ENCODE measurements at places on chromosomes 2 and 18.

GRCh38 chr2:46979571-46979979, 64.0 kb upstream of the MCFD2 start:
- no peak for DNase-seq

DNA sequence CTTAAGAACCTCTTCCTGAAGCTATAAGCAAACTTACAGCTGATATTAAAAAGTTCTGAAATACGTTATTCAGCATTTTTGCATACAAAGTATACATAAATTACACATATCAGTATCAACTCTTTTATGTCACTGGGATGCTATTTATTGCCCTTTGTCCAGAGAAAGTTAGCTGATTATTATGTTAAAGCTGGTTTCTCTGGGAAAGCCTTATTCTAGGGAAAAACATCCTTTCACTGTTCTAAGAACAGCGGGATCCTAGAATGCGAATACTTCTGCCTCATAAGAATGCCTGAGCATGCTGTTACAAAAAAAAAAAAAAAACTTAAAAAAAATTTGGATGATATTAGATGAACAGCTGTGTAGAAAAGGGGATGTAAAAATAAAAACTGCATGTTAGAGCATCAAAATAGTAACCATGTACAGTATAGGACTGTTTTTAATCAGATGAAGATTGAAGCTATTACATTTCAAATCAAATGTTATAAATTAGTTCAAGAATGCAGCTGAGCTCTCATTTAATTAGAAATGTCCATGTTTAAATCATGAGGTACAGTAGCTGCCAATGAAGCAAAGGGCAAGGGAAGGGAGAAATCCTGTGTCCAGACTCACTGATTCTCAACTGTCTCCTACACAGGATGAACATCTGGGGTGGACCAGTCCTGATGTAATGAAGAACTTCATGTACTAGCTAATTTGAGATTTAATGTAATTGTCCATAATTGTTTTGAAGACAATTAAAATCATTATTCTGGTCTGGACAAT, 8.2 kb downstream of the FTCDNL1 start:
- DNase-seq: no peak

DNA sequence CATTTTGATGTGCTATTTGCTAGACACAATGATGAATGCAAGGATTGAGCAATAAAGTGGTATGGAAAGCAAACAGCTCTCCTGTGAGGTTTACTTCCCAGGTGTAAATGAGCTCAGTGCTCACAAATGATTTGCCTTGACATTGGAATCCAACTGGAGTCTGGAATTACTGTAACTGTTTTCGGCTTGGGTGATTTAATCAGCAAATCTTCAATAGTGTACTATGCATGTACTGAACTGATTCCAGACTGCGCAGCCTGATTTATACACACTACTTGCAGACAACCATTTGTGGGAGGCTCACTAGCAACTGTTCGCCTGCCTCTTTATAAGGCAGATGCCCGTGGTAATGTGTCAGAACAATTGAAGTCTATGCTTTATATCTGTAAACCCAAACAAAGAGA, 27.9 kb upstream of the SOX11 start:
- DNase-seq: no peak

- no peak for DNase-seq
Observed at GRCh38 chr2:41830600-41830999, 217.2 kb upstream of the PKDCC start.

Measured in IMR-90 (cell line).